GM18507 (cell line): ENCODE measurements at places on chromosomes 1 and 21.

GRCh38 chr1:166813508-166814223, 25.6 kb upstream of the POGK start:
- no peak for DNase-seq

DNA sequence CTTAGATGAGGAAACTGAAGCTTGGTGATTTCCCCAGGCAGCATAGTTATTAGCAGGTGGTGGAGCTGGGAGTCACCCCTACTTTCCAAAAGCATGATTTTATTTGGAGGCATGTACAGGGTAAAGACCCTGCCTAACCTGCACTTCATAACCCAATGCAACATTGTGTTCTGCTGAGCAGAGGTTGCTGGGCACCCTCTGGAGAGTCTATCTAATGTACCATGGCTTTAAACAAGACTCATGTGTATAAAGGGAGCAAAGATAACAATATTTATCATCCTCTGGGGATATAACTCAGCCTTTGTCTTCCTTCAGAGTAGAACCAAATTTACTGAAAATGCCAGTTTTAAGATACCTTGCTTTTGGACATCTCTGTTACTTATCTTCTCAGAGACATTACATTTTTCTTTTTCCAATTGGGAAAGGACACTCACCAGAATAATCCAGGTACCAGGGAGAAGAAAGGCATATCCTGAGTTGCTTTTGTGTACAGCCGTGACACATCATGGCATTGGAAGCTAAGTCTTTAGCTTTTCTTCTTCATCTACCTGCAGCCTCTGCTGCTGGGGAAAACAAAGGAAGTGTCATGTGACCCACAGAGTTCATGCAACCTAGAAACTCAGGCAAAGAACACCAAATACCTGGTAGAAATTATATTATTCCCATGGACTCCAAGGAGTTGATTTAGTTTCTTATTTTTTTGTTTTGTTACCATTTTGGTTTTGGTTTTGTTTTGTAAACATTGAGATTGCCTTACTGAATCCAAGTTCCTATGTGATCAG, 39.6 kb downstream of the ELAVL4 start:
- DNase-seq: no peak

DNA sequence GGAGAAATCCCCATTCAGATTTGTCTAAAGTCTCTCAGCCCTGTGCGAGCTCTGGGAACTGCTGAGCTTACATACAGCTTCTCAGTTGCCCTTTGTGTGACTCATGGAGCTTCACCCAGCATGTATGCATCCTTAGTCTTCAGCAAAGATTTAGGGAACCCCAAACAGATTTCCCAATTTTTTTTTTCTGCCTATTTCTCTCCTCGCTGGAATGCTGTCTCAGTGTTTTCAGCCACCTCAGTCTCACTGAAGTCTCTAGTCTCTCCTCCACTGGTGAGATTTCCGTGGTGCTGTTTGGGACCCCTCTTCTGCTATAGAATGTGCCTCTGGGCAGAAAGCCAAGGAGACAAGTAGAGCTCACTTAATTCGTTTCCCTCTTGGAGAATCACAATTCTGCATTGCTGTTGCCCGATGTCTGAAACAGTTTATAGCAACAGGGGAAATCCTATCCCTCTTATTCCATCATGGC, 28.1 kb upstream of the TXLNA start:
- DNase-seq: no peak

DNA sequence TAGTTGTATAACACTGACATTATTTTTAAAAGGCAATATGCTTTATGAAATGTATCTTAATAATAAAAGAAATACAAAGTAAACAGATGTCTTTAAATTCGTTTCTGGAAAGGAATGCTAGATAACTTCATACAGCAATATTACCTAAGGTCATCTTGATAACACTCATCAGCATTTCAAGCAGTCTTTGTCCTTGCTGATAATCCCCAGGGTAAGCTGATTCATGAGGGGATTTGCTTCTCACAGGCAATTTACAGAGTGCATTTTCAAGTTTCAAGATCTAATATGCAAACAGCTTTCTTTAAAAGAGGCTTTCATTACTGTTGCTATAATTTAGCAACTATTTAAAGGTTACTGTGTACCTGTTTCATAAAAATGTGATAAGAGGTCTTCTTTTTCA, 75.2 kb upstream of the NEK2 start:
- no peak for DNase-seq

- no peak for DNase-seq
Observed at GRCh38 chr1:31771891-31772668, 7.9 kb upstream of the ADGRB2 start.

DNA sequence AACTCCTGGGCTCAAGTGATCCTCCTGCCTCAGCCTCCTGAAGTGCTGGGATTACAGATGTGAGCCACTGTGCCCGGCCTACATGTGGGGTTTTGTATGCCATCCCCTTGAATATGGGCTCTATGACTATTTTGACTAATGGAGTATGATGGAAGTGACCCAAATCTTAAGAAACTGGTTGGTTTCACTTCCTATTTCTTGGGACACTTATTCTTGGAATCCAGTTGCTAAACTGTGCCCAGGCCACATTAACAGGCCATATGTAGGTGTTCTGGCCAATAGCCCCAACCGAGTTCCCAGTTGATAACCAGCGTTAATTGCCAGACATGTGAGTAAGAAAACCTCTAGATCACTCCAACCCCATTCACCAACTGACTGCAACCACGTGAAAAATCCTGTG, 36.3 kb upstream of the CLIC4 start:
- no peak for DNase-seq

GRCh38 chr1:1250786-1251284, 4.3 kb upstream of the C1QTNF12 start:
- DNase-seq: peak; percentile 78

GRCh38 chr1:206568779-206569352, 43.4 kb downstream of the EIF2D start:
- DNase-seq: no peak
